A549 treated with CpdA at 1 μM for 4 hours (cell line): ENCODE measurements at places on chromosomes 12 and 14. TPM values are rescaled to one million over a fixed set of nuclear protein-coding genes. Genes with fewer than 3 reads are reported as not detected.

Gene ART4
- total RNA-seq = not detected in 5 replicates

Gene ADCK1
- 5.9 to 6.9 TPM (median 6.6 TPM) in 5 replicates for total RNA-seq

Gene KRT6A
- 0.15 to 0.42 TPM (median 0.29 TPM) in 5 replicates for total RNA-seq

Gene TAS2R30
- not detected in 5 replicates for total RNA-seq

Gene MYO1H
- total RNA-seq = not detected in 5 replicates
